ENCODE measurements at places on chromosomes 5 and 9.

GRCh38 chr9:124414612-124415011 is 630 bp downstream of the PSMB7 start:
- no peak for DNase-seq

- no peak for DNase-seq
Observed at GRCh38 chr9:130499804-130500263, 55.1 kb downstream of the ASS1 start.

- no peak for DNase-seq
Observed at GRCh38 chr9:131721076-131721475, 18.8 kb downstream of the RAPGEF1 start.

GRCh38 chr5:60147791-60148190 is 254.3 kb upstream of the PDE4D start:
- no peak for DNase-seq

DNA sequence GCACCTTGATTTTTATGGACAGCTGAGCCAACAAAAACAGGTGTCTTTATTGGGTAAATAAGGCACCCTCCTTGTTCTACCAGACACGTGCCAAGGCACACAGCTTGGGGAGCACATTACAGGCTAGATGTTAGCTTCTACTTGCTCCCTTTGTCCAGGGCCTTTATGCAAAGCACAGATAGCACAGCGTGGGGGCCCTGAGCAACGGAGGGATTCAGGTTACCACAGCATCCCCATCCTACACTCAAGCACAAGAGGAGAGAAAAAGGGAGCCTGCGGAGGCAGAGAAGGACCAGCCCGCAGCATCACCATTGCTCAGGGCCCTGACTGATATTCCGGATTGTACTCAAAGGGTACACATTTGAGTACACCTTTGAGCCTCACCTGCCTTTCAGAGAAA is 181.7 kb upstream of the KIF2A start:
- DNase-seq, result no peak

GRCh38 chr9:28121366-28121765 is 548.1 kb upstream of the C9orf72 start:
- DNase-seq, result no peak

DNA sequence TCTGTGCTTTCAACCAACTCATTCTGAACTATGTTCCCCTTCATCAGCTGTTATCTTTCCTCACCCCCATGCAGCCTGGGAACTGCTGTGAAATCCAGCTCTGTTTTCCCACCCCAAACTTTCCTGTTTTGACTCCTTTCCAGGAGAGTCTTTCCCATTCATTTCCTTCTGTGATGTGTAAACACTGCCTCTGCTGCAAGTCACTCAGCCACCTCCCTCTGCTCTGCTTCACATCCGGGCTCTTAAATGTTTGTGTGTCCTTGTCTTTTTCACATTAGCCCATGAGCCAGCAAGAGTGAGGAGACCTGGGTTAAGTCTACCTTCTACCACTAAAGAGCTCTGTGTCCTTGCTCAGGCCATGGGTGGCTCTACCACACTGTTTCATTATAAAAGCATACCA is 137.5 kb downstream of the ICE1 start:
- no peak for DNase-seq

DNA sequence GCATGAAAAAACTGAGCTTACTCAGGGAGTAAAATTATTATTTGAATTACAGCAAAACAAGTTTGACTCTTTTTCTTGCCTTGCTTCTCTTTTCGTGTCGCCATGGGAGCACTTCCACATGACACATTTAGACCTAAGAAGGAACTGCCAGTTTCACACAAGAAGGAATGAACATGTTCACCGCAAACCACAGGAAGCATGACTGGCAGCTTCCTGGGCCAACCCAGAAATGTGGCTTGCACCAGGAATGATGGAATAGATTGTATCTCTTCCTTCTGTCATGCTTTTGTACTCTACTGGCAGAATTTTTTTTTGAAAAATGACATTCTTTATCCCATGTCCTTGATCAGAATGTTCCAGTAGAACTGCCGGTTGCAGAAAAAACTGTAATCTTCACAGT is 32.9 kb upstream of the MAN2A1 start:
- DNase-seq, result peak; percentile 17

DNA sequence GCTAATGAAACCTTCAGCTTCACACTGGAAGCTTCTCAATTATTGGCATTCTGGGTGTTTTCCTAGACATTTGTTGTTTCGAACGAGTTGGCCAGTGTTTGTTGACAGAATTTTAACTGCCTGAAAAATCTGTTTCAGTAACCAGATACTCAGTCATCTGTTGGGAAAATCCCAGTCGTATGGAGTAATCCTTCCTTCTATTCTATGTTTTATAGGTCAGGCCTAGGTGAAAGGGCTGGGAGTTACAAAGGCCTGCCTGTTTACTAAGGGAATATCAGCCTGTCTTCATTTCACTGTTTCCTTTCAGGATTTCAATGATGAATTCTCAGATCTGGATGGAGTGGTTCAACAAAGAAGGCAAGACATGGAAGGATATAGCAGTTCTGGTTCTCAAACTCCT is 59.9 kb downstream of the GRAMD2B start:
- no peak for DNase-seq

GRCh38 chr9:5786370-5787127 is 46.4 kb downstream of the ERMP1 start:
- no peak for DNase-seq

DNA sequence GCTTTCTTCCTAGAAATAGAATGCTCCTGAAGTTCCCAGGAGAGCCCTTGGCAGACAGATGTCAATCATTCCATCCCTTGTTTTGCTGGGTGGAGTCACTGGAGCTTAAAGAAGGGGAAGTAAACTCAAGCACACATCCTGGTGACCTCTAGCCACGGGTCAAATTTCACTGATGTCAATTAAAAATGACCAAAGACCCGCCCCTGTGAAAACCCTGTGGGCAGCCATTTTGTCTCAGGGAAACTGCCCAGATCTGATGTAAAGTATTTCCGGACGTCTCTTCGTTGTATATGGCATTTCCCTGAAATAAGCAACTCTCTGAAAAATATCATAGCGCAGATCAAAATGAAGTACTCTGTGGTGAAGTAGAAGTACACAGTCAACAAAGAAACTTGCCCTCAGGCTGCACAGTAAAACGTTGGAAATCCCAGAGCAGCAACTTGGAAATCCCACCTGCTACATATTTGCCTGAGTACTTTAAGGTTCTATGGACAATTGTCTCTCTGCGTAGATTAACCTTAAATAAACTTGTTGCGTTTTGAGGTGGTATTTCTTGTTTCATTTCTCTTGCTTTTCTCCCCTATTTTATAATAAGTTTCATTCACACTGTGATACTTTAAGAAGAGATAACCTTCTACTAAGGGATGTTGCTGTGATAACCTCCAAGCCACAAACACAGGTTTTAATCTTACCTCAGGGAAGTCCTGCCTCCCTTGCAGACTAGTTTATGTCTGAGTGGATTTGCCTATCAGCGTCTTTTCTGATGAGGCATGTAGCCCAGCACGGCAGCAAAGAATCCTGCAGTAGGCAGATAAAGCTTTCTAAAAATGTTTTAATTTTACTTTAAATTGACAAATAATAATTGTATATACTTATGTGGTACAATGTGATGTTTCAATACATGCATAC is 60.9 kb upstream of the PIP5K1B start:
- no peak for DNase-seq

DNA sequence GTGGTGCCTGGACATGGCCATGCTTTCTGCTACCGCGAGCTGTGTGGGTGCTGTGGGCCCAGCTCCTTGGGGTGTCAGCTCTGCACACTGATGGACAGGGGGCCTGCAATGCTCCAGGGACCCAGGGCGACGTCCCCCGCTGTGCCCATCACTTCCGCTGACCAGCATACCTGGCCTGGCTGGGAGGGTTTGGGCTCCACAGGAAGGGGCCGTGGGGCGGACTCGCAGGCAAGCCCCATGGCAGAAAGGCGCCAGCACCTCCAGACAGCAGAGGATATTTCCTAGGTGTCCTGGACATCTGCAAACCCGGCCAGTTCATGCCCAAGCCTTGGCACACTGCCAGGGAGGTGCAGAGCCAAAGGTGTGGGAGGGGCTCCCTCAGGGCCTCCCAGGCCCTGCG is 295.8 kb upstream of the IRX4 start:
- no peak for DNase-seq

DNA sequence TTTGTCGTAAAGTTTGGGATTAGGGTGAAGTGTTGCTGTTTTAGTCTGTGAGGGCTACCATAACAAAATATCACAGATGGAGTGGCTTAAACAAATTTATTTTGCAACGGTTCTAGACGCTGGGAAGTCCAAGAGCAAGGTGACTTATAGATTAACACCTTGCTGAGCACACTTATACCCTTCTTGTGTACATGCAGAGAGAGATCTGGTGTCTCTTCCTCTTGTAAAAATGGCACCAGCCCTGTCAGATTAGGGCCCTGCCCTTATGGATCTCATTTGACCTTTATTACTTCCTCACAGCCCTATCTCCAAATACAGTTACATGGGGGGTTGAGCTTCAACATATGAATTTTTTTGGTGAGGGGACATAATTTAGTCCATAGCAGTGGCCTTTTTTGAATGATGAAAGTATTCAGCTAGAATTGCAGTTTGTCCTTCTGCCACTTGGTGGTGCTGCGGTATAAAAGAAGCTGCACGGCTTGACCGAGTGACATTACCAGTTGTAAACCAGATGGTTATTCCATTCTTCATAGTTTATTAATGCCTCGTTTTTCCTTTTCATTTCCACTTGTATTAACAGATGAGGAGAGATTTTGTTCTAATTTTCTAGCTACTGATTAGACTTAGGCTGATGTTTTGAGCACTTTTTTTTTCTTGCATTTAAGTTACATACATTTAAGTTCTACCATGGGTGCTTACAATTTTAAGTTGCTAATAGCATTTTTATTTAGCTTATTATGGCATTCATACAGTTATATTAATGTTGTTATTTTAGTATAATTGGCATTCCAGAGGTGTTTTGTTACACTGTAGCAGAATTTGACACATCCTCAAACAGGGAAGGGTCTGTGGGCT is 19.4 kb downstream of the DCP2 start:
- DNase-seq, result peak; percentile 69

DNA sequence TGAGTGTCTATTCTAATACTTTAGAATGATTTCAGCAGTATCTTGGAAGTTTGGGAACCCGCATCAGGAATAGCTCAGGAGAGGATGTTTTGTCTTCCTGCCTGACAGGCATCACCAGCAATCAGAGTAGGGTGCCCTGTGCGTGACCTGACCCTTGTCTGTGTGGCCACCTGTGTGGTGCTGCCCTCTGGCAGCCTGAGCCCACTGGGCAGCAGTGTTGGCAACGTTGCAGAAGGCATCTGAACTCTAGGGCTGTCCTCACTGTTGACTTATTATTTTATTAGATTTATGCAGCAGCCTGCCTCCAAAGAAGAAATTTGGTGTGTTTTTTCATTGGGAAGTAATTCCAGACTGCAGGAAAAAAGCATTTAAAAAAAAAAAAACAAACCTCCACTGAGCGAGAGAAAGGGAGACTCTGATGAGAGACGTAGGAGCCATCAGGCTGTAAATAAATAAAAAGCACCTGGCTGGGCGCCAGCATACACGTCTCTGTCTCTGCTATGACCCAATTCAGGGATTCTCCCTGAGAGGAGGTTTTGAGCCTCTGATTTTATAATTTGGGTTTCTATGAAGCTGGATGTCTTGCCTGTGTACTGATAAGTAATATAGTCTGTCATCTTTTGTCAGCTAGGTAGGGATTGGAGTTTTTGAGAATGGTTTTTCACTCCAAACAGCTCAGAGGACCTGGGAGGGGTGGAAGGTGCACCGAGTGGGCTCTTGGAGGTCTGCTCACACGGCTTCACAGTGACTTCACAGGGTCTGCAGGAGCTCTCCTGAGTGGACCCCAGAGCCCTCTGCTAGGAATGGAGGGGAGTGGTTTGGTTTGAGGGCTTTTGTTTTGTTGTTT is 49.0 kb downstream of the FAM78A start:
- no peak for DNase-seq

GRCh38 chr5:179893958-179894895 is 13.5 kb downstream of the TBC1D9B start:
- no peak for DNase-seq

GRCh38 chr5:175377816-175378215 is 66.2 kb downstream of the DRD1 start:
- DNase-seq, result no peak

DNA sequence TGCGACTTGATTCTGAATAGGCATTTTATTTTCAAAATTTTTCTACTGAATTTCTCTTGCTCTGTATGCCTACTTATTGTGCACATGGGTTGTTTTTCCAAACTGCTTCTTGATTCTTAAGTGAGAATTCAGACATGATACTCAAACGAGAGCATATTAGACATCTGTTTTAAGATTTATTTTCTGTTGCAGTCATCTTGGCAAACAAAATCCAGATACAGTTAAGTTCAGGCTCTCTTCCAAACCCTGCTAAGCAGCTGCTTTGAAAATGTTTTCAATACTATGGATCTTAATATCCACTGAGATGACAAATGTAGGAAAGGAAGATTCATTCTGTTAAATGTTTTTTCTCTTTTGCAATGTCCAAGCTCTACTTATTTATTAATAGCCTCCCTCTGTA is 4.5 kb downstream of the TMEM215 start:
- DNase-seq, result no peak

GRCh38 chr5:76422227-76422626 is 19.1 kb downstream of the IQGAP2 start:
- no peak for DNase-seq

DNA sequence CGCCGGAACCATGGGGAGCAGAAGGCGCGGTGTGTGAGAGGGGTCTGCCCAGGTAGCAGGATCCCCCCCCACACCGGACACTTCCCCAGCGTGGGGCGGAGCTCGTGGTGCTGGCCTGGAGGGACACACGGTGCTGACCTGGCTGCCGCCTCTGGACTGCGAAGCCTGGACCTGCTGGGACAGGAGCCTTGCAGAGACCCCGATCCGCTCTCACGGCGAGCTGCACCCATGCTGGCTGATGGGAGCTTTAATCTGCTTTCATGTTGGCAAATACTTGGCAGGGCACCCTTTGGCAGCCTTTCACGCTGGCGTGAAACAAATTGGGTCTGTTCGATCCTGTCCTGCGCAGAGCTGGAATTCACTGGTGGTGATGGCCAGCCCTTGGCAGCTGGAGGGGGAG is 7.4 kb downstream of the NKD2 start:
- DNase-seq, result no peak

GRCh38 chr5:78797936-78798672 is 149.5 kb upstream of the LHFPL2 start:
- peak; percentile 78 for DNase-seq

GRCh38 chr5:179812997-179813607 is 6.4 kb upstream of the MGAT4B start:
- no peak for DNase-seq

GRCh38 chr5:167812871-167813270 is 478.6 kb upstream of the WWC1 start:
- no peak for DNase-seq

- DNase-seq, result no peak
Observed at GRCh38 chr9:94161673-94162072, 77.4 kb downstream of the PTPDC1 start.

DNA sequence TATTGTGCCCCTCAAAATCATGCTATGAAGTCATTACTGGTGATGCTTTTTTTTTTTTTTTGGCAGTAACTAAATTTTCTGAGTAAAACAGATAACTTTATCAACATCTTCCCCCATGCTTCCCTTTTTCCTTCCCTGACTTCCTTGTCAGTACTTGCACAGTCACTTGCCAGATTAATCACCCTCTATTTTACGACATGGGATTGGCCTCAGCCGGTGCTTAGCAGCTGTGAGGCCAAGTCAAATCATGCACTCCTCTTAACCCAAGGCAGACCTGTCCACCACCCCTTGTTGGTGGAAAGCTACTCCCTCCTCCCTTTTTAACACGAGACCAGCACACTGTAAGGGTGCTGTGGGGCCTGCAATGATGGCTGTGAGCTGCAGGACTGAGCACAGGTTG is 118.0 kb upstream of the OTULINL start:
- DNase-seq, result no peak
